ENCODE measurements at places on chromosomes 3 and 15.

DNA sequence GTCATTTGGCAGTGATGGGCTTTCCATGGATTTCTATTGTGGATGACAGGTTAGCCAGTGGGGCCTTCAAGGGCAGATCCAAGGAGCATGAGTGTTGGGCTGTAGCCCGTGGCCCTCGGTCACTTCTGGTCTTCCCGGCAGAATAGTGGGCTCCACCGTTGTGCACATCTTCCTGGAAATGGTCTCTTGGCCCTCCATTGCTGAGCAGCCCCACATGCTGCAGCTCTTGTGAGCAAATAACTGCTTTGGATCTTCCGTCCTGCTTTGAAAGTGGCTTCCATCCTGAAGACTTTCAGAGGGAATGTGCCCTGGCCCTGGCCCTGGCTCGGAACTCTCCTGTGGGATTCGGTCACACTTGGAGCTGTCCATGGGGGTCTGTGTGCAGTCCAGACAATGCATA, 102.8 kb downstream of the SNRPN start:
- no peak for DNase-seq

GRCh38 chr3:69212411-69213160, 90.2 kb upstream of the LMOD3 start:
- DNase-seq = no peak

- no peak for DNase-seq
Observed at GRCh38 chr3:15313461-15313860, 18.9 kb downstream of the SH3BP5 start.

- DNase-seq = no peak
Observed at GRCh38 chr15:87573039-87573438, 683.5 kb downstream of the NTRK3 start.

DNA sequence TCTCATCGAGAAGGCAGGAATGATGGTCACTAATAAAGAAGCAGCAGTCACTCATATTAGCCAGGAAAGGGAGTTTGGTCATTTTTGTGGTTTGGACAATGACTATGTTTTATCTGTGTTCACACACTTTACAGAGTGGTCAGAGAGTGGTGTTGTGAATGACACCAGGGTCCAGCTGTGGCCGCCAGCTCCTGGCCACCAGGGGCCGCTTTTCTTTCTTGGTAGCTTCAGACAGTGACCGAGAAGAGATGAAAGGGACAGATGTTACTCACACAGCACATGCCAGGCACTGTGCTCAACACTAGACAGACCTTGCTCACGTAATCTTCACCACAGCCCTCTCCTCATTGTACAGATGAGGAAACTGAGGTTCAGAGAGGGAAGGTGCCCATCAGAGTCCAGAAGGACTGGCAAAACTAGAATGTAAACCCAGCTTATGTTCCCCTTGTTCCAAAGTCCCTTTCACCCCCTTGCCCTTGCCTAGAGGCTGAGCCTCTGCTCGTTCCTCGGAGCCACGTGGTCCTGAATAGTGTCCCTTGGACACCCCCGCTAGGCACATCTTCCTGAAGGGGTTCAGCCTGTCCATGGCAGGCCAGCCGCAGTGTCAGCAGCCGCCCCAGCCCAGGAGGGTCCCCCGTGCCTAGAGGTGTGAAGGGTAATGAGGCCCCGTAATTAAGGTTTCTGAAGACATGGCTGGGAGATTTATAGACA, 55.6 kb downstream of the CYP11A1 start:
- no peak for DNase-seq

- no peak for DNase-seq
Observed at GRCh38 chr3:40340541-40341170, 31.1 kb downstream of the EIF1B start.

GRCh38 chr3:67739851-67740250, 85.4 kb upstream of the SUCLG2 start:
- DNase-seq = no peak

DNA sequence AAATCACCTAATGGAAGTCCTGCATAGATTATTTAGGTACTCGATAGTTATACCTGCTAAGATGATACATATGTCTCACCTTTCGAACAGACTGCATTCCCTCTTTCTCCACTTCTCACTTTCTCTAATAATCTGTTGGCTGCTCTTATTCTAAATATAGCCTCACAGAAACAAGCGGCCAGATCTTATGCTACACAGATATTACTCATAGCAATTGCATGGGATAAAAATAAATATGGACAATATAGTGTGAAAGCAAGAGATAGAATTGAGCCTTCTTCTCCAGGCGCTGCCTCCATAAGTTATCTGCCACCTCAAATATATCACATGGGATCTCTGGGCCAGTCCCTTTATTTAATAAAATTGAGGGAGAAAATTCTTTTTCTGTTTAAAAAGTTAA, 29.5 kb upstream of the TGFBR2 start:
- no peak for DNase-seq

GRCh38 chr15:32861761-32862160, 144.0 kb downstream of the GREM1 start:
- no peak for DNase-seq

- DNase-seq = no peak
Observed at GRCh38 chr15:48833526-48834239, 22.8 kb upstream of the CEP152 start.

DNA sequence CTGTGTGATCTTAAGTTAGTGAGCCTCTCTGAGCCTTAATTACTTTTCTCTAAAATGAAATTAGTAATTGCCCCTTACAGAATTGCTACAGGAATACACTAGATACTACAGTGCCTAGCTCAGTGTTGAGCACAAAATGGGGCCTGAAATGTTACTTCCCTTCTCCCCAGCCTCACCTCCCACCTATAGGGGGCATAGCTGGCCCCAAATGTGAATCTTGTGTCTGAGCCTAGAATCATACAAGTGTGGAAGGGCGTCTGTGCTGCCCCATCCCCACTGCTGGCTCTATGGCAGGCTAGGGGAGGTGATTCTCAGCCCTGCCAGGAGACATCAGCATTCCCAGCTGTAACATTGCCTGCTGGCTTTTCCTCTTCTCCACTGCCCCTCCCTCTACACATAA, 42.7 kb downstream of the IFT122 start:
- no peak for DNase-seq

All from stimulated activated CD4-positive, alpha-beta T cell treated with anti-CD3 and anti-CD28 coated beads, Interleukin-1b, Interleukin-23, amount 100 ng/mL, for 48 hours (primary cell).